Stomach (tissue), 19 donors: ENCODE measurements at places on chromosomes 2 and 18.

GRCh38 chr2:143051465-143051864, 77.8 kb upstream of the ARHGAP15 start:
- no peak overlapping the region for H3K27ac ChIP-seq
- no peaks in the 10 kb centered on the region for H3K4me1 ChIP-seq

- no peaks in the 10 kb centered on the region for H3K36me3 ChIP-seq
- DNase-seq, result no peak
- H3K4me3 ChIP-seq, result no peak overlapping the region
- H3K27ac ChIP-seq, result no peak overlapping the region
- no peaks in the 10 kb centered on the region for H3K27me3 ChIP-seq
- peaks cover 15% of the 10 kb centered on the region for H3K4me1 ChIP-seq
Measured at GRCh38 chr2:7880566-7880965, 801.3 kb upstream of the ID2 start.

- H3K4me3 ChIP-seq, result no peak overlapping the region
- no peak overlapping the region for H3K27ac ChIP-seq
- H3K27me3 ChIP-seq, result no peaks in the 10 kb centered on the region
- H3K36me3 ChIP-seq, result no peaks in the 10 kb centered on the region
- DNase-seq, result peak; percentile 93
- peaks cover 8% of the 10 kb centered on the region for H3K4me1 ChIP-seq
Measured at GRCh38 chr2:177763531-177764265, 308.9 kb downstream of the PDE11A start.

- H3K36me3 ChIP-seq, result no peaks in the 10 kb centered on the region
- peak; percentile 63 for DNase-seq
- H3K4me3 ChIP-seq, result no peak overlapping the region
- H3K4me1 ChIP-seq, result peaks cover 23% of the 10 kb centered on the region
Measured at GRCh38 chr2:160388464-160389263, 104.9 kb downstream of the RBMS1 start.

GRCh38 chr18:25322806-25323205, 29.2 kb downstream of the ZNF521 start:
- H3K27ac ChIP-seq, result no peak overlapping the region
- H3K4me3 ChIP-seq, result no peak overlapping the region
- no peaks in the 10 kb centered on the region for H3K27me3 ChIP-seq
- H3K4me1 ChIP-seq, result no peaks in the 10 kb centered on the region

- H3K4me1 ChIP-seq, result no peaks in the 10 kb centered on the region
- H3K27ac ChIP-seq, result no peak overlapping the region
- H3K4me3 ChIP-seq, result no peak overlapping the region
- H3K27me3 ChIP-seq, result no peaks in the 10 kb centered on the region
- no peaks in the 10 kb centered on the region for H3K36me3 ChIP-seq
Measured at GRCh38 chr2:31558401-31559295, 22.1 kb downstream of the SRD5A2 start.

DNA sequence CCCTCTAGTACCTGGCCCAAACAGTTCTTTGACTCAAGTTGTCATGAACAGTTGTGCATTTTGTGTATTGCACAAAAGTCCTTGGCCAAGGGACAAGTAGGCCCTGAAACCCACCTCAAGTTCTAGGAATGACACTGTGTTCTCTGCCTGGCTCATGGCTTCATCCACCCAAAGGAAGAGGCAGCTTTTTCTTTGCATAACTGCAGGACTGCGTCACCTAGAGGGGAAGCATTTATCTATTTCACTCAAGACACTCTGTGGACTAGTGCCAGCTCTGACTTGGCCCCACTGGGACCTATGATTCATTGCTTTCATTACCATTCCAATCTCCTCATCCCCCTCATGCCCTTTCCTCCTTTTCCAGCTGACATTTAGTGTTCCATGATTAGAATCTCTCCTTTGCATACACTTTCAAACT, 119.3 kb upstream of the SIX2 start:
- H3K27me3 ChIP-seq, result no peaks in the 10 kb centered on the region
- no peak overlapping the region for H3K4me3 ChIP-seq
- H3K36me3 ChIP-seq, result no peaks in the 10 kb centered on the region
- DNase-seq, result peak; percentile 61
